ENCODE measurements at places on chromosomes 13 and 19.

DNA sequence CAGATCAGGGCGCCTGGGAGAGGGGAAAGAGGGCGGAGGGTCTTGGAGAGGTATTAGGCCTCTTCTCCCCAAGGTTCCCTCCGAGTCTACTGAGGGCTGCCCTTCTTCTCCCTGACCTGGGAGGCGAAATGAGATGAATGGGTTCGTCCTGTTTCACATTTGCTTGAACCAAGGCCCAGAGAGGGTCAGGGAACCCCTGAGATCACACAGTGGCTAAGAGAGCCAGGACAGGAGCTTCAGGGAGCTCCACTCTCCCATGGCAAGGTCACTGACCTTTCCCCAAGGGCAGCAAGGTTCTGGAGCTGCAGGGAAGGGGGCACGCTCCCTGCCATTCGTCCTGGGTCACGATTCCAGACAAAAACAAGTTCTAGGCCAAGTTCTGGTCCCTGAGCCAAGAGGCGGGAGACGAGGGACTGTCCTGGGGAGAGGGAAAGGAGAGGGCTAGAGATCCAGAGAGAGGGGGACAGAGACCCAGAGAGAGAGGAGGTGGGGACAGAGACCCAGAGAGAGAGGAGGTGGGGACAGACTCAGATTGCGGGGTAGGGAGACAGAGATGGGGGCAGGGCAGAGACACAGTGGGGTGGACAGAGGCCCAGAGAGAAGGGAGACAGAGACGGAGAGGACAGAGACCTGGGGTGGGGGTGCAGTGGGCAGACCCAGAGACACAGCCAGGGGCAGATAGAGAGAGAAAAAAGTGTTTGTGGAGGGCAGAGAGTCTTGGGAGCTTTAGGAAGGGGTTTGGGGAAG is 541 bp downstream of the ASPDH start:
- DNase-seq = no peak

- no peak for DNase-seq
These were observed 23.7 kb upstream of the GPR183 start for GRCh38 chr13:99330942-99331341.

GRCh38 chr13:79593641-79594275 is 112.8 kb downstream of the NDFIP2 start:
- DNase-seq = no peak

GRCh38 chr13:90414691-90415596 is 932.5 kb upstream of the MIR17HG start:
- no peak for DNase-seq

- DNase-seq = peak; percentile 42
These were observed 50.7 kb downstream of the ZNF723 start for GRCh38 chr19:22882797-22883196.

All from hematopoietic multipotent progenitor cell treated with erythropoietin and hydrocortisone succinate and interleukin-3 and kit ligand, for 8 days (in vitro differentiated cells).